Thoracic aorta (tissue), 2 donors: ENCODE measurements at places on chromosomes 6 and 20. TPM values are rescaled to one million over a fixed set of nuclear protein-coding genes. Genes with fewer than 3 reads are reported as not detected.
A peak's percentile ranks its signal among the peaks of the same experiment; 100 is the strongest.

The CAGE1 gene
- total RNA-seq, result not detected

The HLA-B gene
- total RNA-seq, result 552 TPM

The POM121L2 gene
- total RNA-seq, result not detected

- no peak for DNase-seq
Measured at GRCh38 chr20:52049001-52049731, 142.4 kb downstream of the ZFP64 start.

GRCh38 chr20:35305682-35306556, 13.7 kb upstream of the FAM83C start:
- peak; percentile 38 for DNase-seq
